CD4-positive, alpha-beta memory T cell (primary cell): ENCODE measurements at places on chromosomes 16 and 17.

DNA sequence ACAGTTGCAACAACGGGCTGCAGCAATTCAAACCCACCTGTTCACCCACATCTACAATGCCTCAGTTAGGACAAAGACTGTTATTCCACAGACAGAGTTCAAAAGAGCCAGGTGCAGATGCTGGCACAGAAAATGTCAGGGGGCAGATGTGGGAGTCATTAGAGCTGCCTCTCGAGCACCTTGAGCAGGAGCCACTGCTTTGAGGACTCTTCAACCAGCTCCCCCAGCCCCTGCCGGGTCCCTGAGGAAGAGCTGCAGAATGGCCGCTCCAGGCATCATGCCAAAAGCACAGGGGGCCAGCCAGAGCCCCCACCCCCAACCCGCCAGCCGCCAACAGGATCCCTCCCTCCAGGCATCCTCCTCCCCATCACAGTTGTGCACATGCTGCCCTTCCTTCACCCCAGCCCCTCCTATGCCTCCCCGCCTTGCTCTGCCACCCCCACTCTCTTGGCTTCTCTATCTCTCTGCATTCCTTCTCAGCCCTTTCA lies 20.8 kb downstream of the C17orf67 start:
- H3K4me3 ChIP-seq, result no peak overlapping the region
- no peak for DNase-seq
- no peaks in the 10 kb centered on the region for H3K36me3 ChIP-seq
- H3K4me1 ChIP-seq, result no peaks in the 10 kb centered on the region
- no peaks in the 10 kb centered on the region for H3K27me3 ChIP-seq
- no peak overlapping the region for H3K27ac ChIP-seq

DNA sequence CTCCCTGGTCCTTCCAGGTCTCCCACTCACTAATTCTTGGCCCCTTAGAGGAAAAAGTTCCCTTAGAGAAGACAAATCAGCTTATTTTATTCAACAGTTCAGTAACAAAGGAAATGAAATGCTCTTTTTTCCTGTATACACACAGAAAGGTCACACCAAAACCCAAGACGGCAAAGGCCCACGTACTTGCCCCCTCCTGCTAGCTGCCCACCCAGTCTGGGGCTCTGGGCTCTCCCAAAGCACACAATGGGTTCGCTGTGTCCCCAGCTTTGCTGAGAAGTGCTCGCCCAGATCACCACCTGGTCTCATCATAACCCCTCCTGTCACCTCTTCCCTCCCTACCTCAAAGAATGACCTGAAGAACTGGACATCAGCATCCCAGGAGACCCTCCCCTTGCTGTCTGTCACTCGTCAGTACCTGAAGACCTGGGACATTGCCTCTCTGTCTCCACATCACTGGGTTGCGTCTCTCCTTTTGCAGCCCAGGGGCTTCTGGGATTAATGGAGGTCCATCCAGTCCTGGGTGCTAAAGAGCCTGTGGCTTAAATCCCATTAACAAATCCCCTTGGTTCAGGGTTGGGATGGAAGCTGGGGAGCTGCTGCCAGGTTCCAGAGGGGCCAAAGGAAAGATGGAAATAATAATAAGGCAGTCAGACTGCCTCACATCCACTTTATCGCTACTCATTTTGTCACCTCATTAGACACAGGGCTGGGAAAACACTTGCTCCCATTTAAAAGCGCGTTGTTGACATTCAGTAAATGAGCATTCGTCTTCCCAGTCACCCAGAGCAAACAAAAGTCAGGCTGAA lies 3.3 kb downstream of the SLC6A4 start:
- H3K27ac ChIP-seq, result no peak overlapping the region
- peaks cover 20% of the 10 kb centered on the region for H3K4me1 ChIP-seq
- peaks cover 12% of the 10 kb centered on the region for H3K27me3 ChIP-seq
- H3K4me3 ChIP-seq, result no peak overlapping the region
- no peak for DNase-seq

DNA sequence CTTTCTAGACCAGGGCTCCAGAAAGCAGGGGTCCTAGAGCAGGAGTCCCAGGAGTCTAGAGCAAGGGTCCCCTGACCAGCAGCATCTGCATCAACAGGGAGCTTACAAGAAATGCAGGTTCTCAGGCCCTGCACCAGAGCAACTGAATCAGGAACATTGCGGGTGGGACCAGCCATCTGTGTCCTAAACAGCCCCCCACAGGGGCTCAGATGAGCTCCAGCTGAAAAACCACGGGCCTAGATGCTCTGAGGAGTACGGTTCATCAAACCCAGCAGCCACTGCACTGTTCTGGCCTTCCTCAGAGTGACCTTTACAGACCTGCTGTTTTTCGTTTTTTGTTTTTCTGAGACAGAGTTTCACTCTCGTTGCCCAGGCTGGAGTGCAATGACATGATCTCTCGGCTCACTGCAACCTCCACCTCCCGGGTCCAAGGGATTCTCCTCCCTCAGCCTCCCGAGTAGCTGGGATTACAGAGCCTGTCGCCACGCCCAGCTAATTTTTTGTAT lies 438.2 kb downstream of the SOX9 start:
- no peak overlapping the region for H3K27ac ChIP-seq
- no peak overlapping the region for H3K4me3 ChIP-seq
- no peak for DNase-seq
- no peaks in the 10 kb centered on the region for H3K4me1 ChIP-seq
- no peaks in the 10 kb centered on the region for H3K27me3 ChIP-seq
- H3K36me3 ChIP-seq, result no peaks in the 10 kb centered on the region

- H3K27me3 ChIP-seq, result no peaks in the 10 kb centered on the region
- H3K27ac ChIP-seq, result no peak overlapping the region
- no peaks in the 10 kb centered on the region for H3K36me3 ChIP-seq
- H3K4me1 ChIP-seq, result peaks cover 5% of the 10 kb centered on the region
- no peak for DNase-seq
These were observed 597.4 kb downstream of the MAF start for GRCh38 chr16:79003026-79003609.

GRCh38 chr17:44222112-44222869 lies 2.8 kb upstream of the UBTF start:
- peak overlapping the region; percentile 49 for H3K27ac ChIP-seq
- H3K4me1 ChIP-seq, result peaks cover 22% of the 10 kb centered on the region
- peak; percentile 30 for DNase-seq
- no peaks in the 10 kb centered on the region for H3K27me3 ChIP-seq
- peak overlapping the region; percentile 82 for H3K4me3 ChIP-seq

DNA sequence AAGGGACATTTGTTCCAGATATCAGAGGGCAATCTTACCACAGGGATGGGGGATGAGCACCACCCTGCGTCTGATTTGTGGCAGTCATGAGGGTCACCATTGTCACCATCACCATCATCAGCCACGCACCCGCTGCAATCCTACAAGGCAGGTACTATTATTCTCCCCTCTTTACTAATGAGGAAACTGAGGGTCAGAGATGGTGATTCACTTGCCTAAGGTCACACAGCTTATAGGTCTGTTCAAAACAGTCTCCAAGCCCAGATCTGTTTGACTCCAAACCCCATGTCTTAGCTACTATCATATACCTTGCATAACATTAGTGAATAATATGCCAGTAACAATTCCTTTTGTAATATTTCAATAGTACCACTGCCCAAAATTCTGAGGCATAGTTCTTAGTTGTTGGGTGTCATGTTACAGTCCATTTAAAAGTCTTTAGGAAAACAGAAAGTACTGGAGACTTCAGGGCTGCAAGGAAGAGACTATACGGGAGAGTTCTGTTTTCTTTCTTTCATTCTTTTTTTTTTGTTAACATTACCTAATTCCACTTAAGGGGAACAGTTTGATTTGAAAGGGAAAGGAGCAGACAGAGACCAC lies 166.4 kb downstream of the C16orf95 start:
- no peaks in the 10 kb centered on the region for H3K36me3 ChIP-seq
- H3K4me3 ChIP-seq, result no peak overlapping the region
- DNase-seq, result no peak
- no peaks in the 10 kb centered on the region for H3K27me3 ChIP-seq
- H3K27ac ChIP-seq, result no peak overlapping the region
- H3K4me1 ChIP-seq, result no peaks in the 10 kb centered on the region

DNA sequence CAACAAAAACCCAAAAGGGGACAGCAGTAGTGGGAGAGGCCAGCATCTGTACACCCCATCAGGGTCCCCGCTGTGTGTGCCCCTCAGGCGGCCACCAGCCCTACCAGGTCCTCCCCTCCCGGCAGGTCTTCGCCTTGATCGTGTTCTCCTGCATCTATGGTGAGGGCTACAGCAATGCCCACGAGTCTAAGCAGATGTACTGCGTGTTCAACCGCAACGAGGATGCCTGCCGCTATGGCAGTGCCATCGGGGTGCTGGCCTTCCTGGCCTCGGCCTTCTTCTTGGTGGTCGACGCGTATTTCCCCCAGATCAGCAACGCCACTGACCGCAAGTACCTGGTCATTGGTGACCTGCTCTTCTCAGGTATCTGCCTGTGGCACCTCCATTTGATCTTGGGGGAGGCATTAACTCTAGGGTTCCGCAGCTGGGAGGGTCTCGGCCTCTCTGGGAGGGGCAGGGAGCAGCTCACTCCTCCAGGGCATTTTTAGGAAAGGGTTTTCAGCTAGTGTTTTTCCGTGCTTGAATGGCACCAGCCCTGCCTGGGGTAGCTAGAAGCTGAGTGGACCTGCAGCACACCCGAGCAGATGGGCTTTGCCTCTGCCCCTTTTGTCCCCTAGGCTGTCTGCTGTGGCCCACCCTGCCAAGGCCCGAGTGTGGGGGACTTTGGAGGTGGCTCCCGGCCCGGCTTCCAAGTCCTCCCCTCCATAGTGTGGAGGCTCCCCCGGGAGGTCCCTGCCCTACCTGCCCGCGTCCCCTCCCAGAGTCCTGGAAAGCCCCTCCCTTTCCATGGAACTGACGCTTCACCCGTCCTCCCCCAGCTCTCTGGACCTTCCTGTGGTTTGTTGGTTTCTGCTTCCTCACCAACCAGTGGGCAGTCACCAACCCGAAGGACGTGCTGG lies 2.6 kb downstream of the SYNGR2 start:
- peaks cover 53% of the 10 kb centered on the region for H3K4me1 ChIP-seq
- H3K4me3 ChIP-seq, result no peak overlapping the region
- DNase-seq, result no peak
- H3K27ac ChIP-seq, result no peak overlapping the region
- H3K27me3 ChIP-seq, result no peaks in the 10 kb centered on the region

GRCh38 chr16:868846-869822 lies 68.6 kb upstream of the GNG13 start:
- DNase-seq, result no peak
- no peak overlapping the region for H3K4me3 ChIP-seq
- H3K27me3 ChIP-seq, result no peaks in the 10 kb centered on the region
- no peaks in the 10 kb centered on the region for H3K36me3 ChIP-seq
- H3K4me1 ChIP-seq, result no peaks in the 10 kb centered on the region
